CD4-positive, alpha-beta memory T cell (primary cell): ENCODE measurements at places on chromosomes 2 and 18. TPM values are rescaled to one million over a fixed set of nuclear protein-coding genes. Genes with fewer than 3 reads are reported as not detected.

DNA sequence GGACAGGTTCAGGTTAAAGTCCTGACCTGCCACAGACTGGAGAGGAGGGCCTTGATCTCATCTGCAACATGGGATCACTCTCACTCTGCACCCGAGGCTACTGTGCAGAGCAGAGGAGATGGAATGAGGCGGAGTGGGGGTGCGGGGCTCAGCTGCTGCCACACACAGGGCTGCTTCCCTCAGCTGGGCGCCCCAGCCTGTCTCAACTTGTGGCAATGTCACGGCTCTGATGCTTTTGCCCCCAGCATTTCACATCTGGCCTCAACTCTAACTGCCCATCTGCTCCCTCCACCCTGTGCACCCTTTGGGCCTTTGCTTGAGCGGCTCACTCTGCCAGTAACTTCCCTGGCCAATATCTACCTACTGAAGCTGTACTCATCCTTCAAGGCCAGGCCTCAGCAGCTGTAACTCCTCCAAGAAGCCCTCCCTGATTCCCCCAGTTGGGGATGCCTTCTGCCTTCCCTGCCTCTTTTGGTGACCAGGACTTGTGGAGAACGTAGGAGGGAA is 70.3 kb downstream of the POLR1A start:
- H3K27ac ChIP-seq = peak overlapping the region; percentile 82
- no peak for DNase-seq
- H3K4me1 ChIP-seq = peaks cover 75% of the 10 kb centered on the region
- peaks cover 28% of the 10 kb centered on the region for H3K36me3 ChIP-seq

DNA sequence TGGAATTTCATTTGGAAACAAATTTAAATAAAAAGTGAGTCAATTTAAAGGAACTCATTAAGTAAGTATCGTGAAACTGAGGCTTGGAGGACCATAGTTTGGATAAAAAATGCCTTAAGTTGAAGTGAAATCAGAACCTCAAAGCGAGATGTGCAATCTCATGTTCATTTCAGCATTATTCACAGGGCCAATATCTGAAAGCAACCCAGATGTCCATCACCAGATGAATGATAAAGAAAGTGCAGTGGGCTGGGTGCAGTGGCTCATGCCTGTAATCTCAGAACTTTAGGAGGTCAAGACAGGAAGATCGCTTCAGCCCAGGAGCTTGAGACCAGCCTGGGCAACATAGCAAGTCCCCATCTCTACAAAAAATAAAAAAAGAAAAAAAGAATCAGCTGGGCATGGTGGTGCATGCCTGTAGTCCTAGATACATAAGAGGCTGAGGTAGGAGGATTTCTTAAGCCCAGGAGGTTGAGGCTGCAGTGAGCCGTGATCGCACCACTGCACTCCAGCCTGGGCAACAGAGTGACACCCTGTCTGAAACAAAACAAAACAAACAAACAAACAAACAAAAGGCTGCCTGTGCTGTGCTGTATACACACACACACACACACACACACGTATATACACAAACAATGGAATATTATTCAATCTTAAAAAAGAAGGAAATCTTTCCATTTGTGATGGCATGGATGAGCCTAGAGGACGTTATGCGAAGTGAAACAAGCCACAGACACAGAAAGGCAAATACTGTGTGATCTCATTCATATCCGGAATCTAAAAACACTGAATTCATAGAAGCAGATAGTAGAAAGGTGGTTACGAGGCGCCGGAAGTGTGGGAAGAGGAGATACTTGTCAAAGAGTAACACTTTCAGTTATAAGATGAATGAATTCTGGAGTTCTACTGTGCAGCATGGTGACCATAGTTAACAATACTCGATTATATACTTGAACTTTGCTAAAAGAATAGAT is 14.5 kb downstream of the SH3RF3 start:
- no peak overlapping the region for H3K4me3 ChIP-seq
- no peak overlapping the region for H3K27ac ChIP-seq
- peaks cover 24% of the 10 kb centered on the region for H3K4me1 ChIP-seq
- no peaks in the 10 kb centered on the region for H3K36me3 ChIP-seq

DNA sequence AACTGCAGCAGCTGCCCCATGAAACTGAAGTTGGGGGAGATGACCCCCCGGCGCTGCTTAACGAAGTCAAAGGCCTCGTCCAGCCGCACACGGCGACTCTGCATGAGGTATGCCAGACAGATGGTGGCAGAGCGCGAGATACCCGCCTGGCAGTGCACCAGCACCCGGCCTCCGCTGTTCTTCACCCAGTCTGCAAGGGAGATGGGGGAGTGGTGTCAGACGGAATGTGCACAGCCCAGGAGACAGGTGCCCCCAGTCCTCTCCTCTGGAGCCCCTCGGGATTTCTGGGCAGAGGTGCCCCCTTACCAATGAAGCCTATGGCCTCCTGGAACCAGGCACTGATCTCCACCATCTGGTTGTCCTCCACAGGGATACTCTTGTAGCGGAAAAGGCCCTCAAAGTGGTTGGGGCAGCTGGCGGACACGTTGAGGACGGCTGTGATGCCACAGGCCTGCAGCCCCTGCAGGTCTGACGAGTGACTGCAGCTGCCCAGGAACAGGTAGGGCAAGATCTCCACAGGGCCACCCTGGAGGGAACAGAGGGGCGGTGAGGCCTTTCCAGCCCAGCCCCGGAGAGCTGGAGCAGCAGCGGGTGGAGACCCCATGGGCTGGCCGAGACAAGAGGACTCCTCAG is 1.3 kb downstream of the DUSP2 start:
- peaks cover 59% of the 10 kb centered on the region for H3K4me1 ChIP-seq
- peaks cover 6% of the 10 kb centered on the region for H3K36me3 ChIP-seq
- H3K27me3 ChIP-seq = no peaks in the 10 kb centered on the region
- H3K27ac ChIP-seq = peak overlapping the region; percentile 100

GRCh38 chr2:108787216-108787541 is 608 bp downstream of the CCDC138 start:
- peaks cover 15% of the 10 kb centered on the region for H3K4me1 ChIP-seq
- H3K4me3 ChIP-seq = no peak overlapping the region
- no peaks in the 10 kb centered on the region for H3K36me3 ChIP-seq
- no peaks in the 10 kb centered on the region for H3K27me3 ChIP-seq
- H3K27ac ChIP-seq = peak overlapping the region; percentile 78

DNA sequence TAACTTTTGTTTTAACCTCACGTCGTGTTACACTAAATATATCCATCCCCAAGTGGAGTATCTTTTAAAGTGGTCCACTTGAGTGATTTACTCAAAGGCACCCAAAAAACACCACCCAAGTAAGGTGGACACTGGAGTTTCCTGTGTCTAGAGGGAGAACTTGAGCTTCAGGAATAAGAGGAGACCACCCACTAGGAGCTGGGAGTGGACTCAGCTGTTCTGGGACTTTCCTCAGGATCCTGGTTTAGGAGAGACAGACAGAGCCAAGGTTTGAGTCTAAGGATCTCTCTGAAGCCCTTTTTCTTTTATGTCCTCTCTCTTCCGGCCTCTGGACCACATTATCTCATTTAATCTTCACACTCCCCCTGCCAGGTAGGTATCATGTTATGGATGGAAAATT is 150.7 kb downstream of the GBX2 start:
- H3K4me1 ChIP-seq = no peaks in the 10 kb centered on the region
- no peaks in the 10 kb centered on the region for H3K36me3 ChIP-seq
- H3K4me3 ChIP-seq = no peak overlapping the region

- no peaks in the 10 kb centered on the region for H3K36me3 ChIP-seq
- no peaks in the 10 kb centered on the region for H3K4me1 ChIP-seq
- H3K27me3 ChIP-seq = no peaks in the 10 kb centered on the region
- no peak for DNase-seq
Measured at GRCh38 chr2:44965684-44966083, 24.2 kb downstream of the SIX3 start.

GRCh38 chr2:55277310-55277709 is 8.3 kb upstream of the MTIF2 start:
- H3K4me3 ChIP-seq = no peak overlapping the region
- H3K36me3 ChIP-seq = no peaks in the 10 kb centered on the region
- H3K27me3 ChIP-seq = no peaks in the 10 kb centered on the region
- DNase-seq = no peak

The SCN1A gene
- total RNA-seq = not detected

The AGFG1 gene
- 62.4 TPM for total RNA-seq

DNA sequence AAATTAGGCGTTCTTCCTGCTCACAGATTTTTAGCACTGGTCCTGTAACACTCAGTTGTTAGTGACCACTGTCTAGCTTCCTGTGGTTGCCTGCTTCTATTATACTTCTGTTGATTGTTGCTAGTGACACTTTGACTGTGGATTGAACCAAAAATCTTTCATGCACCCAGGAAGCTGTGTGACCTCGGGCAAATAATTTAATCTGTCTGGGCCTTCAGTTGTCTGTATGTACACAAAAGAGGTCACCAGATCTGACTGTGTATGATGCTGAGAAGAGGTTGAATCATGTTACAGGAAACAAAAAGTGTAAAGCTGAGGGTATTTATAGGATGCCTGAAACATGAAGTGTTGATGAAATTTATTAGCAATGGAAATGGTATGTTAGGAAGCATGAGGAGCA is 12.7 kb downstream of the ICOS start:
- no peaks in the 10 kb centered on the region for H3K27me3 ChIP-seq
- peaks cover 97% of the 10 kb centered on the region for H3K4me1 ChIP-seq
- H3K4me3 ChIP-seq = no peak overlapping the region
- H3K36me3 ChIP-seq = no peaks in the 10 kb centered on the region
- H3K27ac ChIP-seq = peak overlapping the region; percentile 56
- DNase-seq = peak; percentile 45

- no peaks in the 10 kb centered on the region for H3K27me3 ChIP-seq
- no peak for DNase-seq
- no peaks in the 10 kb centered on the region for H3K4me1 ChIP-seq
- H3K27ac ChIP-seq = no peak overlapping the region
Measured at GRCh38 chr2:236393101-236393500, 128.9 kb upstream of the ASB18 start.

GRCh38 chr2:205461169-205461568 is 221.1 kb upstream of the NRP2 start:
- H3K27me3 ChIP-seq = no peaks in the 10 kb centered on the region
- H3K4me1 ChIP-seq = no peaks in the 10 kb centered on the region
- no peak overlapping the region for H3K4me3 ChIP-seq
- DNase-seq = no peak

The FTCDNL1 gene
- 2.3 TPM for total RNA-seq

DNA sequence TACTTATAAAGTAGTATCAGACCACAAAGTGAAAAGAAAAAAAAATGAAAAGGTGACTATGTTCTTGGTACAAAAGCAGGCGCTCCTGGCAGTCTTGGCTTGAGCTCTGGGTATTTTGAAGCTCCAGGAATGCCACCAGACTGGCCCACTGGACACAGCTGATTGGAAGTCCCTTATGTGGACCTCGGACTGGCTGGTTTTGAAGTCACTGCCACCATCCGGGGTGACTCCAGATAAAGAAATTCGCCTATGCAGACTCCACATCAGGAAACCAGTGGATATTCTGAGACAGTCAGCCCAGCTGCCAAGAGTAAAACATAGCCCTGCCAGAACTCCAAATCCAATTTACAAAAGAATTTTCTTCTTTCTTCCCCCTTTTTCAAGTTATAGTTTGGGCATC is 28.0 kb downstream of the ACKR3 start:
- DNase-seq = no peak
- no peaks in the 10 kb centered on the region for H3K36me3 ChIP-seq
- no peaks in the 10 kb centered on the region for H3K4me1 ChIP-seq
- no peaks in the 10 kb centered on the region for H3K27me3 ChIP-seq
- H3K4me3 ChIP-seq = no peak overlapping the region
- no peak overlapping the region for H3K27ac ChIP-seq

- no peak overlapping the region for H3K4me3 ChIP-seq
- no peak for DNase-seq
- no peaks in the 10 kb centered on the region for H3K36me3 ChIP-seq
Measured at GRCh38 chr2:174169372-174169771, 79.0 kb downstream of the OLA1 start.

- no peak for DNase-seq
- no peaks in the 10 kb centered on the region for H3K36me3 ChIP-seq
- H3K4me3 ChIP-seq = no peak overlapping the region
- H3K27me3 ChIP-seq = no peaks in the 10 kb centered on the region
- no peaks in the 10 kb centered on the region for H3K4me1 ChIP-seq
- no peak overlapping the region for H3K27ac ChIP-seq
Measured at GRCh38 chr2:118431586-118431985, 343.3 kb downstream of the INSIG2 start.

The DHRS9 gene
- total RNA-seq = 0.32 TPM

GRCh38 chr18:28256166-28256565 is 79.2 kb upstream of the CDH2 start:
- no peaks in the 10 kb centered on the region for H3K27me3 ChIP-seq
- no peak for DNase-seq
- H3K27ac ChIP-seq = no peak overlapping the region
- H3K36me3 ChIP-seq = no peaks in the 10 kb centered on the region
- no peaks in the 10 kb centered on the region for H3K4me1 ChIP-seq

- no peaks in the 10 kb centered on the region for H3K27me3 ChIP-seq
- H3K4me3 ChIP-seq = no peak overlapping the region
- DNase-seq = no peak
Measured at GRCh38 chr2:98482362-98482761, 37.7 kb downstream of the INPP4A start.

The SPATA3 gene
- total RNA-seq = not detected

DNA sequence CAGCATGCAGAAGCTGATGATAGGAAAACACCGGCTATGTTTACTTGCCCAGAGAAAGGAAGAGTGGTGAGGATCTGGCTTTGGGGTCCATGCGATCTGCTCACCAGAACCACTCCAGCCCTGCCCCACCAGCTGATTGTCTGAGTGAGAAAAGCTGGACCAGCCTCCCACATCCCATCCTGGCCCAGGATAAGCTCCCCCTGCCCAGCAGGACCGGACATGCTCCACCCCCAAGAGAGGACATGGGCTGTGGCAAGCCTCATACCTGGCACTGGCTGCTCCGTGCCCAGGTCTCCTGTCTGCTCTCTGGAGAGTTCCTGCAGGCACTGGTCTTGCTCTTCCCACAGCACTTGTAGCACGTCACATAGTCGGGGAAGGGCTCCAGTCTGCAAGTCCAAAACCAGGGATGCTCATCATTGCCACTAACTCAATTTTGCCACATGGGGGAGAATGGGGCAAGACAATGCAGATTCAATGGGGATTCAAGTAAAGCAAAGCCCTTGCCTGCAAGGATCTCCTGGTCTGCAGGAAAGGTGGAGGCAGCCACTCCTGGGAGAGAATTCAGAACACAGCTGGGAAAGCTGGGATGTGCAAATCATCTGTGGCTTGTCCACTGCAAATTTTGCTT is 30.0 kb downstream of the SCTR start:
- H3K27ac ChIP-seq = no peak overlapping the region
- H3K36me3 ChIP-seq = no peaks in the 10 kb centered on the region
- no peak for DNase-seq
- H3K4me1 ChIP-seq = no peaks in the 10 kb centered on the region

- H3K36me3 ChIP-seq = no peaks in the 10 kb centered on the region
- H3K27me3 ChIP-seq = no peaks in the 10 kb centered on the region
- H3K4me1 ChIP-seq = no peaks in the 10 kb centered on the region
- H3K4me3 ChIP-seq = no peak overlapping the region
Measured at GRCh38 chr2:53303012-53303578, 464.5 kb upstream of the CHAC2 start.

GRCh38 chr2:168841445-168841844 is 39.0 kb downstream of the NOSTRIN start:
- H3K27ac ChIP-seq = no peak overlapping the region
- H3K27me3 ChIP-seq = no peaks in the 10 kb centered on the region
- H3K36me3 ChIP-seq = no peaks in the 10 kb centered on the region
- DNase-seq = no peak
- H3K4me3 ChIP-seq = no peak overlapping the region
- H3K4me1 ChIP-seq = no peaks in the 10 kb centered on the region
